NCI-H1092 treated with DMSO at 0.1 percent for 48 hours (cell line): ENCODE measurements at places on chromosomes 7 and 10.
A peak's percentile ranks its signal among the peaks of the same experiment; 100 is the strongest.

DNA sequence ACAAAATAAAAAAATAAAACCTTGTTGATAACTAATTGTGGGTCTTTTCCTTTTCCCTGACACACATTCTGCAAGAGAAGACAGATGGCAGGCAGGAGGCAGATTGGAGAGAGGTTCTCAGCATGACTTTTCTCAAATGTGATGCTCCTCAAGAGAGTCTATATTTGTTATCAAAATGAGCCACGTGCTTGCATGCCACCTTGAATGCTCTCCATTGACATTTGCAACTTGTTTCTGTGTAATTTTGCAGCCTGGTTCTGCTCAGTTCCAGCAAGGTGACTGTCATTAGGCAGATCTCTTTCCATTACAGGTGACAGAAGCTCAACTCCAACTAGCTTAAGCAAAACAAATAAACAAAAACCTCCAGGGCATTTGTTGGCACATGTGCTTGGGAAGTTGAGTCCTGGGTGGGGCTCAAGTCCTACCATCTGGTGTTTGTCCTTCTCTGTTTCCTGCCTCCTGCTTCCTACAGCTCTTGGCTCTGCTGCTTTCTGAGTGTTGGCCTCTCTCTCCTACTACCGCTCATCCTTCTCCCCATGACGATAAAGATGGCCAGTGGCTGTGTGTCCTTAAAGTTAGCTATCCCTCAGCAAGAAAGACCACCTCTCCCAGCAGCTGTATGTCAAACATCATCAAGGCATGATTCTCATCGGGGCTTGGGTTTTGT is 56.7 kb downstream of the GRK5 start:
- DNase-seq = no peak

- no peak for DNase-seq
Measured at GRCh38 chr7:129412501-129412900, 21.7 kb upstream of the STRIP2 start.

DNA sequence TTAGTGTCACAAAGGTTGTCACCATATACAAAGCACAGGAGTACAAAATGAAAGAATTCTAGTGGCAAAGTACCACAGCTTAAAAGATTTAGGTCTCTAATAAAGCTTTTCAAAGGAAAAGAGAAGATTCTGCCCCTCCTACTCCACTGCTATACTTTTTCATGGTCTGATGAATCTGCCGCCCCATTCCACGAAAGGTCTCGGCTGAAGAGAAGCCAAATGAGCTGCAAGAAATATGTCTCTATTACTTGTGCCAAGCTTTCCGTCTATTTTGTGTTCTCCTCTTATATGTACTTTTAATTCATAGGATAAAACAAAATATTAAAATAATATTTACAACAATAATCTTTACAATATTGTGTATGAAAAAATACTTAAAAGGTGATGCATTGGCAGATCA is 222.6 kb downstream of the ANK3 start:
- DNase-seq = no peak

GRCh38 chr7:29946428-29947186 is 43.0 kb downstream of the SCRN1 start:
- DNase-seq = no peak

GRCh38 chr7:121103086-121103485 is 114.6 kb downstream of the CPED1 start:
- no peak for DNase-seq

GRCh38 chr10:34978080-34978479 is 112.1 kb downstream of the CUL2 start:
- DNase-seq = no peak

DNA sequence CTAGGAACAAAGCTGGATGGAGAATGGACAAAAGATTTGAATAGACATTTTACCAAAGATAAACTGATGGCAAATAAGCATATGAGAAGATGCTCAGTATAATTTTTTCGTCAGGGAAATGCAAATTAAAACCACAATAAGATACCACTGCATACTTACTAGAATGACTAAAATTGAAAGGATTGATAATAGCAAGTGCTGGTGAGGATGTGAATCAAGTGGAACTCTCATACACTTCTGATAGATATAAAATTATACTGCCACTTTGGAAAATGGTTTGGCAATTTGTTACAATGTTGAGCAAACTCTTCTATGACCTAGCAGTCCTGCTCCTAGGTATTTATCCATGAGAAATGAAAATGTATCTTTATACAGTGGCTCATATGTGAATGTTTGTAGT is 83.3 kb downstream of the EXOC6 start:
- DNase-seq = no peak

DNA sequence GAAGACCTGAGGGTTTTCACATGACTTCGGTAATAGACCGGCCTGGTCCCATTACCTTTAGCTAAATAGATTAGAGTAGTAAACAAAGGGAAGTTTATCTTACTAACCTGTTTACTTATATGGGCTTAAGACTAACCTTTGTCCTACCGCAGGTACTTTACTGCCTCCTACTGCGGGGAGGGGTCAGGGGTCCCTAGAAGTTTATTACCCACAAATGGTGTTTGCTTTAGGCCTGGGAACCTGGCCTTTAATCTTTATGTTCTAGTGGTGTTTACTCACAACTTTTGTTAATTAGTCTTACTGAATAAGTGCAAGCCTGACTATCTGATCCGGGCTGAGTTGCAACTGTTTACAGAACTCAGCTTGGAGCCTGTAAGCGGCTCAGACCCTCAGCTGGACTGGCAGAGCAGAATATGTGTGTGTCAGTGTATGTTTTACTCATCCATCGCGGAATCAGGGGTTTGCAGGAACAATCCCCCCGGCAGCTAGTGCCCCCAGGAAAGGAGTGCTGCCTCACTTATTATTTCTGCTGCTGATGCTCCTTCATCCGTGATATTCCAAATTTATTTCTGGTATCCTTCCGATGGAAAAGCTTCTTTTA is 578.9 kb upstream of the SEMA3D start:
- DNase-seq = no peak

DNA sequence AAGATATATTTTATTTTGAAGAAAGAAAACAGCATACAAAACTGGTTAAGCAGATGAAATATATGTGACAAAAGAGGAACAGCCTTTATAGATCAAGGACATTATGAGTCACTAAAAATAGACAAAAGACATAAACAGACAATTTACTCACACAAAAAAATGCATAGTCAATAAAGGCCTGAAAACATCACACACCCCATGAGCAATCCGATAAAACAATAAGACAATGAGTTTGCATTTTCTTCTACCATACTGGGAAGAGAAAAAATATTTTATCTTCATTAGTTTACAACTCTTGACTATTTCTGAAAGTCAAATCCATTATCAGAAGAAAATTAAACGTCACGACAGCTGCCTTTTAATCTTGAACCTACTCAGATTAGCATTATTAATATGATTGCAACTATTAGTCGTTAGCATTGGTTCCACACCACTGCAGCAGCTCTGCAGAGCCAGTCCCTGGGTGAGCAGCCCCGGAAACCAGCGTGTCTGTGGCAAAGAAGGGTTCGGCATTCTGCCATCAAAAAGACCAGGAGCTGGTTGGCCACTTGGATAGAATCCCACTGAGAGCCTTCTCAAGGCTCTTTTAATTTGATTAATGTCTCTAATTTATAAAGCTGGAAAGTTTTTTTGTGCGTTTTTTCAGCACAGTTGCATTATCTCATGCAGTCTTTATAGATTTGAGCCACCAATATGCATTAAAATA is 305.4 kb upstream of the SHH start:
- DNase-seq = no peak

DNA sequence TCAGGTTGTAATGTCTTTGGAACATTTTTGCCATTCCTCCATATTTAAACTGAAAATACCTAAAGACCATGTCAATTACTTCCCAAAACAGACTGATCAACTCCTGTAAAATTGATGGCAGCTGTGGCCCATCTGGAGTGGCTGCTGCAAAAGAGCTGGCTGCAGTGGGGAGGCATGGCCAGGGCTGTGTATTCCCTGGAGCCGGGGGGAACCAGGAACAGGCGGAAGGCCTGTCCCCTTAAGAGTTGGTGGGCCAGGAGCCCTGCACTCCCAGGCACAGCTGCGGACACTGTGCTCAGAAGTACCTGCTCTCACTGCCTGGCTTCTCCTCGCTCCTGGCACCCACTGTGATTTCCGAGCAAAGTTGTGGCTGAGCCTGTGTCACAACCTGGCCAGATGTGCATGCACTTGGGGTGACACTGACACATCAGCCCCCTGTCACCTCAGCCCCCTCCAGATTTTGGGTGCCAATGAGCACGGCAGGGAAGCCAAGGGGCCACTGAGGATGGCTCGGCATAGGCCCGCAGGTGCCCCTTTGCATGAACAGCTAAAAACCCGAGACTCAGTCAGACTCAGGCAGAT is 116.1 kb downstream of the DGKB start:
- DNase-seq = no peak

- no peak for DNase-seq
Measured at GRCh38 chr7:35797311-35797710, 3.5 kb upstream of the SEPTIN7 start.

DNA sequence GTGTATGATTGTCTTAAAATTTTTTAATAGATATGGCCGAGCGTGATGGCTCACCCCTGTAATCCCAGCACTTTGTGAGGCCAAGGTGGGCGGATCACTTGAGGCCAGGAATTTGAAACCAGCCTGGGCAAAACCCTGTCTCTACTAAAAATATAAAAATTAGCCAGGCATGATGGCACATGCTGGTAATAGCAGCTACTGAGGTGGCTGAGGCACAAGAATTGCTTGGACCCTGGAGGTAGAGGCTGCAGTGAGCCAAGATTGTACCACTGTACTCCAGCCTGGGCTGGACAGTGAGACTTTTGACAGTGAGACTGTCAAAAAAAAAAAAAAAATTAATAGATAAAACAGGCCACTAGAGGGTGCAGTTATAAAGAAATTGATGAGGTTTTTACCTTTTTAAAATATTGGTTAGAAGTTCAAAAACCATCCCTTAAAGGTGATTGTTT is 20.5 kb downstream of the NOM1 start:
- peak; percentile 23 for DNase-seq

GRCh38 chr7:92874567-92874966 is 38.2 kb upstream of the CDK6 start:
- no peak for DNase-seq

DNA sequence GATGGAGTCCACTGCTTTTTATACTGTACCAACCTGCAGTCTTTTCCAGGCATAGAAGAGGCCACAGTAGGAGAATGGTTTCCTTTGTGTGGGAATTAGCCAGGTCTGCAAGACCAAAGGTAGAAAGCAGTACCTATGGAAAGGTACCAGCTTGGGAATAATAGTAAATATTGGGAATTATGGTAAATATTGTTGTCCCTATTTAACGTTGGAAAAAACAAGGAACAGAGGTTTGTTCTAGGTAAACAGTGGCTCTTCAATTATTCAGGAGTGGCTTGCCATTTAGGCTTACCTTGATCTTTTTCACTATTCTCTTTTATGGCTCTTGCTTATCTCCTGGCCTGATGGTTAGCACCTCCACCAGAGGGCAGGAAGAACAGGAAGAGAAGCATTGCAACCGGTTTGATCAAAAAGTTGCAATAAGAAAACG is 43.9 kb upstream of the GSAP start:
- no peak for DNase-seq

GRCh38 chr10:124472071-124472470 is 10.4 kb downstream of the LHPP start:
- DNase-seq = no peak

DNA sequence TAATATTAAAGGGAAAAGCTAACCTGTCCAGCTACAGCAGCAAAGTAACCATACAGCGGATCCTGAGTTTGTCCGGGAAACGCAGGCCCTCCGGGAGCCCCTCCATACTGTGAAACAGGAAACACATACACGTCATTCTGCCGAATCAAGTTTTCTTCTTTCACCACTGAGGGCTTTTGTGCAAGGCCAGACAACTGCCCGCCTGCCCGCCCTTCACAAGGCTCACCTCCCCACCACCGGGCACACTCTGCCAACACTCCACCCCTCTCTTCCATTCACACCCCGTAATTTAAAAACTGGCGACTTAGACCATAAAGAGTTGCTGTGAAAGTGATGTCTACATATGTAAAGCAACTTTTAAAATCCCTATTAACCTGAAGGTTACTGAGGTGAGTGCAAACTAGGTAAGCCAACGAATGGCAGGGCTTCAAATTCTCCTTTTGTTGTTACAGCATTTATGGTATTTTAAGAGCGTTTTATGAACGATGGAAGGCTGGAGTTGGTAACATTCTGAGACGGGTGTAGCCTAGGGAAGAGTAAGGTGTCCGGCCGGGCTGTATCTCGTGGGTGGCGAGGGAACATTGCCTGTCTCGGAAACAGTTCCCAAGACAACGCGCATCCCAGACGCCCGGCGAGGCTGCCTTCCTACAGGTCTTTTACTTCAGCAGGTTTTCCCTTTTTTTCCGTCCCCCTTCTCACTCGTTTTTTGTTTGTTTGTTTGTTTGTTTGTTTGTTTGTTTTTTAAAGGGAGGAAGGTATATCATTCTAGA is 817 bp downstream of the SRI start:
- DNase-seq = peak; percentile 64

DNA sequence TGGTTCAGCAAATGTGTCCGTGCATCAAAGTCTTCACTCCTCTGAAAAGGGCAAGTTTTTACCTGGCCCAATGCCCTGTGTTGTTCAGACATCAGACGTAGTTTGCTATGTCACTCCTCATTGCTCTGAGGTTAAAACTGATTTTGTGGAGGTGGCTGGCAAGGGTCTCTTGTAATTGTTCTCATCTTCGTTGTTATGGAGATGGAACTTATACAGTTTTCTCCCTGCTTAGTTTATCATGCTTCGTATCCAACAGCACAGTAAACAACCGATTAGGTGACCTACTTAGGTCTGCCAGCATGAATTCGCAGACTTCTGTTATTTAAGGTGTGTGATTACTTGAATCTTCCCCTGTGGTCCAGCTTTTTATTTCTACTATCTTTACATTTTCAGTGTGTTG is 274.1 kb upstream of the SMIM30 start:
- DNase-seq = peak; percentile 55

DNA sequence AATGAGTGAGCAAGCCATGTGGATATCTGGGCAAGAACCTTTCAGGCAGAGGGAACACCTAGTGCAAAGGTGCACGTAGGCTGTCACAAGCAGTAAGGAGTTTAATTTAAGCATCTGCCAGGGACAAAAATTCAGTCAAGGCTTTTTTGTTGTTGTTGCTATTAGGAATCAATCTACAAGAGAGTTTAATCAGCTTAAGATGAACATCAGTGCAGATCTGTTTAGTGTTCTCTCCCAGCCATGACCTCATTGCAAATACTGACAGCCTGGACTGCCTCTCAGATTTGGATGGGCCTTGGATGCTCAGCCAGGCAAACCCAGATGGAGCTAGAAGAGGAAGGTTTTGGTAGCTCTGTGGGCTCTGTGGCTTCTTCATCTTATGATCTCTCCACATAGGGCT is 3.3 kb upstream of the GLCCI1 start:
- DNase-seq = no peak

- peak; percentile 19 for DNase-seq
Measured at GRCh38 chr7:150962553-150963399, 15.3 kb downstream of the KCNH2 start.
